ENCODE measurements at places on chromosomes 7 and 10. TPM values are rescaled to one million over a fixed set of nuclear protein-coding genes. Genes with fewer than 3 reads are reported as not detected.

The TEX36 gene
- not detected for total RNA-seq

The TMEM273 gene
- total RNA-seq = 3.8 TPM

The SPDYE9 gene
- not detected for total RNA-seq

The ADAM22 gene
- 0.24 TPM for total RNA-seq

The SFTPD gene
- 2.0 TPM for total RNA-seq

The COBL gene
- 10.4 TPM for total RNA-seq

The CHAT gene
- not detected for total RNA-seq

The C10orf67 gene
- total RNA-seq = 0.08 TPM

The ZNF777 gene
- 7.2 TPM for total RNA-seq

The ERVW-1 gene
- not detected for total RNA-seq

The CDNF gene
- total RNA-seq = 1.2 TPM

The SLC29A4 gene
- total RNA-seq = 0.48 TPM

The TRPV5 gene
- total RNA-seq = not detected

The CTAGE6 gene
- 0.16 TPM for total RNA-seq

The ARL5B gene
- 9.5 TPM for total RNA-seq

The CH25H gene
- 4.8 TPM for total RNA-seq

The DRGX gene
- total RNA-seq = not detected

The UTF1 gene
- total RNA-seq = not detected

The ERCC6 gene
- 19.0 TPM for total RNA-seq

The KIAA1549 gene
- total RNA-seq = 0.20 TPM

The CCDC3 gene
- total RNA-seq = 4.3 TPM

The SFR1 gene
- 4.8 TPM for total RNA-seq

The BRI3 gene
- 91.1 TPM for total RNA-seq

The DHTKD1 gene
- 21.7 TPM for total RNA-seq

The CBLL1 gene
- 13.6 TPM for total RNA-seq

The CLDN3 gene
- 0.64 TPM for total RNA-seq

The PURB gene
- 19.4 TPM for total RNA-seq

The ETV1 gene
- total RNA-seq = 3.3 TPM

The TYW1B gene
- 1.00 TPM for total RNA-seq

The CRPPA gene
- 0.80 TPM for total RNA-seq

The RBM48 gene
- total RNA-seq = 5.8 TPM

The PNLIPRP2 gene
- not detected for total RNA-seq

The SPDYE11 gene
- total RNA-seq = not detected

The PRPS1L1 gene
- not detected for total RNA-seq

The NCF1 gene
- 2.7 TPM for total RNA-seq

The NUTM2B gene
- total RNA-seq = 0.24 TPM
